Fibroblast of pulmonary artery (primary cell): ENCODE measurements at places on chromosomes 13 and 19.

- no peak for DNase-seq
These were observed 81.0 kb upstream of the MAB21L1 start for GRCh38 chr13:35557475-35557874.

- DNase-seq, result no peak
These were observed 15.2 kb upstream of the LYPD3 start for GRCh38 chr19:43480574-43480973.

DNA sequence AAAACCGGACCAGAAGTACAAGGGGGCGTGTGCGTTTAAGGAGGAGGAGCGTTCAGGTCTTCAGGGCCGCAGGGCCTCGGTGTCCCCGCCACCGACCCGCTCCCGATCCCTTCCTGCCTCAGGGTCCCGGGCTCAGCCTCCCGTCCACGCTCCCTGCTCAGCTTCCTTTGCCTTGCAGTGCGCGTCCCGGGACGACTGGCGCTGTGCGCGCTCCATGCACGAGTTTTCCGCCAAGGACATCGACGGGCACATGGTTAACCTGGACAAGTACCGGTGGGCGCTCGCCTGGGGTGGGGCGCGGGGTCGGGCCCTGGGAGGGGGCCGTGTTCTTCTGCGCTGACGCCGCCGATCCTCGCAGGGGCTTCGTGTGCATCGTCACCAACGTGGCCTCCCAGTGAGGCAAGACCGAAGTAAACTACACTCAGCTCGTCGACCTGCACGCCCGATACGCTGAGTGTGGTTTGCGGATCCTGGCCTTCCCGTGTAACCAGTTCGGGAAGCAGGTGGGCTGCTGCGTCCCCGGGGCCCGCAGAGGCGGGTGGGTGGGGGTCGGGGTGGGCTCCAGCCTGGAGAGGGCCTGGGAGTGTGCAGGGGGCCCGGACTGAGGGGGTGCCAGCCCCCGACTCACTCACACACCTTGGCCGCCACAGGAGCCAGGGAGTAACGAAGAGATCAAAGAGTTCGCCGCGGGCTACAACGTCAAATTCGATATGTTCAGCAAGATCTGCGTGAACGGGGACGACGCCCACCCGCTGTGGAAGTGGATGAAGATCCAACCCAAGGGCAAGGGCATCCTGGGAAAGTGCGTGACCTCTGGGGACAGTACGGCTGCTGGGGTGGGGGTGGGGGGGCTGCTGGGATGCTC is 1.4 kb downstream of the GPX4 start:
- peak; percentile 56 for DNase-seq

DNA sequence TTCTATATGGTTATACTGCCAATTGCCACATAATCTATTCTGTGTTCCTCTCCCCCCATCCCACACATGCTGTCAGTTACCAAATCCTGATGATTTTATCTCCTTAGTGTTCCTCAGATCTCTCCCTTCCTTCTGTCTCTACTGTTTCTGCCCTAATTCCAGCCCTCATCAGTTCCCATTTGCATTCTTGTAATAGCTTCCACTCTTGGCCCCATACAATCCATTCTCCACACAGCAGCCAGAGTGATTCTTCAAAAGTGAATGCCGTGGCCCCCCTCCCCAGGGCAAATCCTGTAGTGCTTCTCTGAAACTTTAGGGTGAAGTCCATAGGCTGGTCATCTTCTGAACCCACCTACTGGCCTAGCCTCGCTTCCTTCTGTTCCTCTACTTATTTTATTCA is 114.4 kb downstream of the ZAR1L start:
- peak; percentile 10 for DNase-seq

DNA sequence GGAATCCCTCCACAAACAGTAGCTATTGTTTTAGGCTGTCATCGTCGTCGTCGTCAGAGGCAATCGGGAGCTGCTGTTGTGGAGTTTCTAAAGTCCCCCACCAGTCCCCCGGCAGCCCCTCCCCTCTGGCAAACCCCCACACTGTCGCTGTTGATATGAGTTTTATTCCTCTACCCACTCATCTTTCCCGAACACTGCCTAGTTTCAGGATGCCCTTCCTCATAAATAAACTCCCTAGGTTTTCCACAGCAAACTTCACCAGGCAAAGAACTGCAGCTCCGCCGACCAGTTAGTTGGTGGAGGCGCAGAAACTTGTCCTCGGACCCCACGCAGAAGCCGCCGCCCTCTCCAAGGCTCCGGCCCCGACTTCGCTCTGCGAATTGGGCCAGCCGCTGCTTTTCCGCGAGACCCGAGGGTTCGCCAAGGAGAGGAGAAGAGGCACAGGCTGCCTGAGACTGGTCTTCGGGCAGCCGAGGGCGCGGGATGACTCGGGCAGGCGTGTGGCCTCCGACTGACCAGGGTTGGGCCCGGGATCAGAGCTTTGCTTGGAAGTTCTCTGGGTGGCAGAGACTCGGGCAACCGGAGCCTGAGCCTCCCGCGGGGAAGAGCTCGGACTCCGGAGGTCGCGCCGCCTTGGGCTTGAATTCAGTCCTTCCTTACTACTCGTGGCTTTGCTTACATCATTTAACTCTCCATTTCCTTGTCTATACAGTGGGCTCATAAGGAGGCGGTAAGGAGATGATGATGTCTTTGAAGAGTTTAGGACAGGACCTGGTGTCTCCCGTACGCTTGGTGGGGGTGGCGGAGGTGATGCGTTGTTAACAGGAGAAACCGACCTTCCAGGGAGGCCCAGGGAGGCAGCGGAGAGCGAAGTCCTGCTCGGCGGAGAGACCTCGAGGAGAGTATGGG is 7.9 kb downstream of the PDX1 start:
- DNase-seq, result no peak

DNA sequence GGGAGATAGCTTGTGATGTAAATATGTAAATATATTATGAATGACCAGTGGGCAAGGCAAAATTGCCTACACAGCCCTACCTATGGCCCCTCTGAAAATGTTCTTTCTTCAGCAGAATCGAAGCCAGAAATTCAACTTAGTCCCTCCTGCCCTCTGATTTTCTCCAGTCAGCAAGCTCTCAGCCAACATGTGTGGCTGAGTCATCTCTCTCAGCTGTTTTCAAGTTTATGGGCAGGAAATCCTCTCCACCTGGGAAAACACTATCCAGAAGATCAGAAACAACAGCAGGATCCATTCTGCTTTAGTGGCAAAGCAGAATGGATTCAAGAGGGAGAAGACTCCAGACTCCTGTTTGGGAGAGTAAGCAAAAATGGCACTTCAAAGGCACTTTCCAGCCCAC is 8.9 kb upstream of the ZNF527 start:
- peak; percentile 42 for DNase-seq
